ENCODE measurements at places on chromosomes 2 and 18. TPM values are rescaled to one million over a fixed set of nuclear protein-coding genes. Genes with fewer than 3 reads are reported as not detected.

GRCh38 chr2:120441744-120442471 lies 96.0 kb downstream of the INHBB start:
- peak; percentile 49 for DNase-seq

GRCh38 chr2:224363281-224363680 lies 38.6 kb downstream of the FAM124B start:
- no peak for DNase-seq

DNA sequence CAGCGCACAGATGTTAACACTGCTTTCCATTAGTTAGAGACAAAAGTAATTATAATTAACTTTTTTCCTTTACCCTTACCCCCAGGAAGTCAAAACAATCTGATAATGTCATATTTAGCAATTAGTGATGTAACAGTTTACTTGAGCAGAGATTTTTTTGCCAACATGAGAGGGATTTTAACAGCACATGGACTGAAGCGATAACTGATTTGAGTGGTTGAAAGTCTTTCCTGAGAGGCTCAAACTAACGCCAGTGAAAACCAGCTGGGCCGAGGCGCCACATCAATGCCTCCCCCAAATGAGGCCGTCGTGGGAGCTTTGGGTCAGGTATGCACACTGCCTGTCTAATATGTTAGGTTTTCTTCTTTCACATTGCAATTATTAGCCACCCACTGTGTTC lies 469.9 kb upstream of the SMIM21 start:
- no peak for DNase-seq

DNA sequence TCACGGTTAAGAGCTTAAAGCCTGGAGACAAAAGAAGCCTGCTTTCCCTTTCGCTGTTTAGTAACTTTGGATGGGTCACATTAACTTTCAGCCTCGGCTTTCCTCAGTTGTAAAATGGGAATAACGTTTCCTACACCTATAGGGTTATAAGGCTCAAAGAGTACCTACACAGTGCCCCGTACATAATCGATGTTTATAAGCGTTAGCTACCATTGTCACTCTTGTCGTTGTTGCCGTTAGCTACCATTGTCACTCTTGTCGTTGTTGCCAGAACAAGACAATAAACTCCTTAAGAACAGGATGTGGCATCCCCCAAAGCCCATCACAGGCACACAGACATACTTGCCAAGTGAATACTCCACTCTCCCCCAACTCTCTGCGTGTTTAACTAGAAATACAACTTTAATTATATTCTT lies 901 bp upstream of the MFSD6 start:
- peak; percentile 10 for DNase-seq

GRCh38 chr2:79984476-79984875 lies 320.1 kb downstream of the LRRTM1 start:
- no peak for DNase-seq

- DNase-seq, result peak; percentile 6
Observed at GRCh38 chr2:157747695-157748370, 119.2 kb upstream of the ACVR1C start.

GRCh38 chr2:237581751-237582746 lies 8.5 kb downstream of the RAB17 start:
- peak; percentile 70 for DNase-seq

DNA sequence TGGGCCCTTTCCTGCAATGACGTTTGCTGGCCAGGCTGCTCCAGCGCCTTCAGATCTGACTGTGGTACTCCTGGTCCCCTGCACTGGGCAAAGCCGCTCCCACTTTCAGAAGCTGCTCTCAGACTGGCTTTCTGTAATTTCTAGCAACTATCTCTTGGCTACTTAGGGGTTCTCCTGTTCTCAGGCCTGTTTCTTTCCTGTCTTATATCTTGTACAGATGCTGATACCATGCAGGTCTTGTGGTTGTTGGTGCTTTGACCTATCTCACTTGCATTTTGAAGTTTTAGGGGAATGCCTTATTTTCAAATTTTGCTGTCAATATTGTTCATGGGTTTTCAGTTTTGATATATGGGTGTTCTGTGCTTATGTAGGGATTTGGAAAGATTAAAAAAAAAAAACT lies 145.8 kb downstream of the CLIP4 start:
- no peak for DNase-seq

DNA sequence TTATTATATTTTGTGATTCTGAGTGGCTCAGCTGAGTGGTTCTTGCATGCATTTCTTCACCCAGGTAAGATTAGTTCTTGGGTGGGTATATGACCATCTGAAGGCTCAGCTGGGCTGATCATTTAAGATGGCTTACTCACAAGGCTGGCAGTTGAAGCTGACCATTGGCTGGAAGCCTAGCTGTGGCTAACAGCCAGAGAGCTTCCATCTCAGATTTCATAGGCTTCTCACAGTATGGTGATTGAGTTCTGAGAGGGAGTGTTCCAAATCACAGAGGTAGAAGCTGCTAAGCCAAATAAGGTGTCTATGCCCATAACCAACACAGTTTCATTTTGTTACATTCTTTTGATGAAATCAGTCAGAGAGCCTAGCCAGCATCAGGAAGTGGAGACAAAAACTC lies 117.4 kb upstream of the RPRM start:
- no peak for DNase-seq

DNA sequence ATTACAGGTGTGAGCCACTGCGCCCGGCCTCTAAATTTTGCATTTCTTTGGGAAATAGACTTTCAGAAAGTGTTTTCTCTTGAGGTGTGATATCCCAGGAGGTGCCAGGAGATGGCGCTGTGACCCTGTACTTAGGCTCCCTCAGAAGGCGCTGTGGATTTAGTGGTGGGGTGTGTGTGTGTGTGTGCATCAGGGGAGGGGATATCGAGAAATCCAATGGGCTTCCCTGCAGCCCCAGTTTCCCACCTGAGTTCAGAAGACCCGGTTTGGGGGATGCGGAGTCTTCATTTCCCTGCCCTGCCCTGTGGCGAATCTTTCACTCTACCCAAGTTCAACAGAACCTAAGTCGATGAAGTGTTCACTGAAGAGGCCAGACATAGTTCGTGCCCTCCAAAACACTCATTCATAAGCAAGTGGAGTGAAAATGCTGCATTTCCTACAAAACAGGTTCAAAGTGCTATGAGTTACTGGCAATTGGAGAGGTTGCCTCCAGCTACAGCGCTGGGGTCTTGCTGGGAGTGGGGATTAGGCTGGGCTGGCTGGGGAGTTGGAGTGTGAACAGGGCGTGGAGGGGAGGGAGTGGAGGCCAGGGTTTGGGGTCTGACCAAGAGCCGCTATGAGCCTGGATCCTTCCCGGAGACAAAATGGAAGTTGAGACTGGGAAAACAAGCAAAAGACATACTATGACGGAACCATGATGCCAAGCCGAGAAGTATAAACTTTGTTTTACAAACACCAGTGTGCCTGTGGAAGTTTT lies 6.5 kb upstream of the WNT6 start:
- no peak for DNase-seq

GRCh38 chr2:12685145-12685544 lies 31.6 kb upstream of the TRIB2 start:
- DNase-seq, result no peak

DNA sequence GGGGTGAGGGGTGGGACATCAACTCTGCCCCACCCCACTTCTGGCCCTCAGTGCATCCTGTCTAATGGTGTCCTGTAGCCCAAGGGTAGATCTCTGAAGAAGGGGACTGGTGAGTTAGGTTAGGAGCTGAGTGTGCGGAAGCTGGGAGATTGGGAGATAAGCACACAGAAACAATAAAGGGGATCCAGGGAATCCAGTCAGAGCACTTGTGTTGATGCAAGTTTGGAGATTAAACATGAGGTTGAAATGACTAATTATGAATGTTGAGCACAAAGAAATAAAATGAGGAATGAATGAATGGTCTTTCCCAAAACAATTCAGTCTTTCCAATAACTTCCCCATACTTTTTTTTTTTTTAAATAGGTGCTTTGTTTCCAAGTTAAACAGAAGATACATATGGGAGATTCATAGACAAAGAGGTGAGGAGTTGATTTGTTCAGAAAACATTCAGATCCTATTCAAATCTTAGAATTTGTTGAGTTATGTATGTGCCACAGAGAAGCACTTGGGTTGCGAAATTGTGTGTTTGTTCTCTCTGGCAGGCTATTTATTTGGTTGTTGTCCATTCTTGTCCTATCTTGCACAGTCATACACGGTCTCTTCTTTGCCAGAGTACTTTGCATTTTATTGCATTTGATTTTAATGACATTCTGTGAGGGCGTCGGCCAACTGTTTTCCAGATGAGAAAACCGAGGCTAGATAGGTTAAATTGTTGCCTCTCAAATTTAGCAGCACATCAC lies 31.6 kb upstream of the NABP1 start:
- no peak for DNase-seq

GRCh38 chr18:13237073-13237472 lies 18.5 kb downstream of the LDLRAD4 start:
- no peak for DNase-seq

DNA sequence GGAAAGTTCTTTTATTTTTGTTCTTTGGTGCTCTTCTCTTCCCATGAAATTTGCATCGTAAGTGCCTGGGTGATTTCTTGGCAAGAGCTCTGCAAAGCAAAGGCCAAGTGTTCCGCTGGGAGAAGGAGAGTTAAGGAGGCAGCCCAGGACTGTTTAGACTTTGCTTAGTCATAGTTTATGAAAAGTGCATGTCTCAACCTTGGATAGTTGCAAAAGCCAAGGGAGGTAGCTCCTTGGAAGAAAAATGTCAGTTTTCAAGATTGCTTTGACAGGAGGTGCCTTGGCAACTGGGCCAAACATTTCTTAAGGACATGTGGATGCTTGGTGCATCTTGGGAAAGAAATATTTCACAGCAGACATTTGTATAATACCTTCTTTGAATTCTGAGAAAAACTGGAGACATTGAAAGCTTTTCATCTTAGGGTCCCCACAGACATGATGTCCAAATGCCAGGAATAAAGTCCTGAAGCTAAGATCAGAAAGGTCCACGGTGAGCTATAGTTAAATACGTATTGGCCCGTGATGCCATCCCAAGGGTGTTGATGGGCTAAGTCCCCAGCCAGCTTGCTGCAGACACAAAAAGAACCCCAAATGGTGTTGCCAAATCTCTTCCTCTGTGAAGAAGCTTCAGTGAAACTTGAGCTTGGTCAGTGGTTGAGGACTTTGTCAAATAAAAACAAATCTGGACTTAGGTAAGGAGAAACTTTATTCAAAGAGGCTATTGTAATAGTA lies 96.3 kb upstream of the THUMPD2 start:
- no peak for DNase-seq

- DNase-seq, result no peak
Observed at GRCh38 chr2:142865924-142866323, 11.5 kb upstream of the KYNU start.

DNA sequence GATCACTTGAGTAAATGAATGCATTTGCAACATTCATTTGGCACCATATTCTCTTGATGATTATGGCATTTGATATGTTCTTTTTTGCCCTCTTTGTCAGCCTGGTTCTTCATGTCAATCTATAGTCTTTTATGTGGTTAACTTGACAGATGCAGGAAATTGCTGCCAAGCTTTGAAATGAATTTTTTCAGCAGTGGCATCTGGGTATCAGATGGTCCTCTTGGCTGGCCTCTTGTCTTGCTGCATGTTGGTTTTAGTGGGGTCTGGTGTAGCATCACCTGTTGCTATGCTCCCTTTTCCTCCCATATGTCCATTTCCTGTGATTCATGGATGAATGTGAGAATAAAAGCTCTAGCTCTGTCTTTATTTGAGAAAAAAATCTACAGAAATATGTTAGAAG lies 119.9 kb downstream of the DPP4 start:
- no peak for DNase-seq

DNA sequence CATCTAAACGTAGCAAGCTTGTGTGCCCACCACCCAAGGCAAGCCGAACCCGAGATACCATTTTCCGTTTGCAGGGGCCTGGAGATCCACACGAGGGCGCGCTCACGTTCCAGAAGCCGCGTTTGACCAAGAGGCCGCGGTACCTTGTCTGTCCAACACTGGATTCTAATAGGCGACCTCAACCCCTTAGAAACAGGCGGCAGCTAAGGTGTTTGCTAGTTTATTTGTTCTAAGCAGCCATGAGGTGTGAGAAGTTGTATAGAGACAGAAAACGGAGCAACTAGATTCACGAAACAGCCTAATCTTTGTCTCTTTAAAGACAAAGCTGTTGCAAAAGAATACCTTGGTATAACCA lies 4.2 kb downstream of the HOXD11 start:
- no peak for DNase-seq

DNA sequence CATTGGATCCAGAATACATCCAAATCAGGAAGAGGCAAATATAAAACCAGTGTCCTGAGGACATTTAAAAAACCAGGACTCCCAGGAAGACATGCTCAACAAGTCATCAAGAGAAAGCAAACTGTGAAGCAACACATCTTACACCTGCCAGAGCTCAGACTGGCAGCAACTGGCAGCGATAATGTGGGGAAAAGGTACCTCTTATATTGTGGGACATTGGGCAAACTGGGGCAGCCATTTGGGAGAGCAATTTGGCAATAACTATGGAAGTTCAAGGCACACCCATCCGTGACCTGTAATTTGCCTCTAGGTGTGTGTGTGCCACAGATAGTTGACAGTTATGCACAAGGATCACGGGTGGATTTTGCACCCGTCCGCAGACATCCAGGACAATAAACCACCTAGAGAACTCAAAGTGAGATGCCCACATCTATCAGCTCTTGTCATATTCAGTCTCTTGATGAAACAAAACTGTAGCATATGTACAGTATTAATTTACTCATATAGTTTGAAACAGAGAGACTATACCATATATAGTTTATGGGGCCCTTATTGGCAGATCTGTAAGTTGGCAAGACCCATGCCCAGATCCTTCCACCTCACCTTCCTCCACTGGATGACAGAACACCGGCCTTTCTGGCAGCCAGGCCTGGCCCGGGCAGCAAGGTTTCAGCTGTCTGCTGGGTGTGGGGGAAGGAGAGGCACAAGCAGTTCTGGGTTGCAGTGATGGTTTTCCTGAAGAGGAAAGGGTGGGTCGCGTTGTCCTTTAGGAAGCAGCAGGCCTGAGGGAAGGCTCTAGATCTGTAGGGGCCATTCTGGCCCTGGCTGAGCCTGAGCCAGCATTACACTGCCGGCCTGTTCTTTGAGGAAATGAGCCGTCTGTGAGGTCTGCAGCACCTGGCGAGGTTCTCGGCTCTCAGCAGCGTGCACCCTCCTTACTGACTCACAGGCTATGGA lies 18.8 kb downstream of the HJURP start:
- no peak for DNase-seq

- DNase-seq, result no peak
Observed at GRCh38 chr2:240441993-240442411, 6.5 kb downstream of the GPC1 start.

Gene NTSR2
- polyA plus RNA-seq, result not detected

Gene HOXD12
- polyA plus RNA-seq, result not detected

Gene FRZB
- 3.4 TPM for polyA plus RNA-seq

Gene LBX2
- polyA plus RNA-seq, result 0.85 TPM

Gene MTLN
- 16.3 TPM for polyA plus RNA-seq

Gene NEURL3
- polyA plus RNA-seq, result 0.27 TPM

Gene GPR75
- 2.8 TPM for polyA plus RNA-seq

Gene BOLL
- polyA plus RNA-seq, result 0.12 TPM

Gene UGGT1
- 35.6 TPM for polyA plus RNA-seq

Gene CYP27A1
- polyA plus RNA-seq, result 32.0 TPM

Gene RSAD2
- polyA plus RNA-seq, result 3.7 TPM

Gene KLHL14
- 0.96 TPM for polyA plus RNA-seq

Gene MTERF4
- 75.2 TPM for polyA plus RNA-seq

Gene SP5
- polyA plus RNA-seq, result 8.1 TPM

Gene TMEM37
- 31.4 TPM for polyA plus RNA-seq

Data from right lung (tissue), 10 donors.